ENCODE measurements at places on chromosomes 12 and 14. TPM values are rescaled to one million over a fixed set of nuclear protein-coding genes. Genes with fewer than 3 reads are reported as not detected.
A peak's percentile ranks its signal among the peaks of the same experiment; 100 is the strongest.

- H3K27ac ChIP-seq, result peak overlapping the region; percentile 59
- peak; percentile 83 for DNase-seq
- peaks cover 13% of the 10 kb centered on the region for H3K4me1 ChIP-seq
- H3K36me3 ChIP-seq, result no peaks in the 10 kb centered on the region
- no peaks in the 10 kb centered on the region for H3K27me3 ChIP-seq
- H3K4me3 ChIP-seq, result peak overlapping the region; percentile 29
These were observed 826 bp downstream of the PRKCH start for GRCh38 chr14:61322011-61322798.

- no peak overlapping the region for H3K27ac ChIP-seq
- no peaks in the 10 kb centered on the region for H3K4me1 ChIP-seq
- no peak overlapping the region for H3K4me3 ChIP-seq
- no peak for DNase-seq
- no peaks in the 10 kb centered on the region for H3K27me3 ChIP-seq
- H3K36me3 ChIP-seq, result no peaks in the 10 kb centered on the region
These were observed 102.9 kb downstream of the RASSF9 start for GRCh38 chr12:85733221-85733840.

- no peak for DNase-seq
- no peak overlapping the region for H3K4me3 ChIP-seq
- no peaks in the 10 kb centered on the region for H3K4me1 ChIP-seq
- H3K36me3 ChIP-seq, result no peaks in the 10 kb centered on the region
- no peaks in the 10 kb centered on the region for H3K27me3 ChIP-seq
These were observed 30.3 kb upstream of the IFNG start for GRCh38 chr12:68189821-68190242.

- H3K4me1 ChIP-seq, result no peaks in the 10 kb centered on the region
- no peak overlapping the region for H3K4me3 ChIP-seq
- no peak for DNase-seq
- H3K27me3 ChIP-seq, result no peaks in the 10 kb centered on the region
- H3K36me3 ChIP-seq, result no peaks in the 10 kb centered on the region
- no peak overlapping the region for H3K27ac ChIP-seq
These were observed 255.0 kb upstream of the NPAS3 start for GRCh38 chr14:32683679-32684078.

KRT82 gene
- not detected for total RNA-seq

DNA sequence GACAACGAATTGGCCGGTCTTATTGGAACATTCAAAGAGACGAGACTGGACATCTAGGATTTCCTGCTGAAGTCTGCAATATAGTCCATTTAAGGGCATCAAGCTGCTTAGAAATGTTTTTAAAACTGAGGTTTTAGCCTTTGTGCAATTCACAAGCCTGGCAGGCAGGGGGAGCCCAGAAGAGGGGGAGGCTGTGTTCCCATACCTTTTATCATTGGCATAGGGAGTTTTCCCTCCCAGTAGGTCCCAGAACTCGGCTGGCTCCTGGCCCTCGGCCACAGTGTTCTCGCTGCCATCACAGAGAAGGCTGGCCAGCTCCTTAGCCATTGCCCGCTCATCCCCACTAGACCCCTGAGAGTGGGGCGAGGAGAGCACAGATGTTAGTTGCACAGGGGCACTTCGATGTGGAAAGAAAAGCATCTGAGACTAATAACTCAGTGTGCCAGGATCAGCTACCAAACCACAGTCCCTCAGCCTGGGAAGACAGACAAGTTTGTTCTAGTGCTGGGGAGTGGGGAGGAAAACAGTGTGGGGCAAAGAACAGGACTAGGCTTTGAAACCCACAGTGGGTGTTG, 15.1 kb downstream of the AVIL start:
- H3K36me3 ChIP-seq, result peaks cover 20% of the 10 kb centered on the region
- H3K4me3 ChIP-seq, result no peak overlapping the region
- no peak overlapping the region for H3K27ac ChIP-seq
- DNase-seq, result peak; percentile 62
- peaks cover 3% of the 10 kb centered on the region for H3K4me1 ChIP-seq
- no peaks in the 10 kb centered on the region for H3K27me3 ChIP-seq

GRCh38 chr14:61140872-61141271, 140.3 kb downstream of the TMEM30B start:
- no peak overlapping the region for H3K4me3 ChIP-seq
- H3K4me1 ChIP-seq, result no peaks in the 10 kb centered on the region
- no peaks in the 10 kb centered on the region for H3K27me3 ChIP-seq
- no peaks in the 10 kb centered on the region for H3K36me3 ChIP-seq
- H3K27ac ChIP-seq, result no peak overlapping the region

- H3K27ac ChIP-seq, result peak within 1 kb of the TSS; percentile 90
- H3K4me1 ChIP-seq, result peaks cover 25% of the 10 kb centered on the region
- H3K36me3 ChIP-seq, result no peaks in the 10 kb centered on the region
- no peaks in the 10 kb centered on the region for H3K27me3 ChIP-seq
- H3K4me3 ChIP-seq, result peak within 1 kb of the TSS; percentile 66
These were observed at the start of gene BCAT1 for GRCh38 chr12:24948757-24949722. Gene BCAT1, minus strand, starts transcription at chr12:24949101. Its CDS starts 169 bp downstream, at chr12:24948932.

DNA sequence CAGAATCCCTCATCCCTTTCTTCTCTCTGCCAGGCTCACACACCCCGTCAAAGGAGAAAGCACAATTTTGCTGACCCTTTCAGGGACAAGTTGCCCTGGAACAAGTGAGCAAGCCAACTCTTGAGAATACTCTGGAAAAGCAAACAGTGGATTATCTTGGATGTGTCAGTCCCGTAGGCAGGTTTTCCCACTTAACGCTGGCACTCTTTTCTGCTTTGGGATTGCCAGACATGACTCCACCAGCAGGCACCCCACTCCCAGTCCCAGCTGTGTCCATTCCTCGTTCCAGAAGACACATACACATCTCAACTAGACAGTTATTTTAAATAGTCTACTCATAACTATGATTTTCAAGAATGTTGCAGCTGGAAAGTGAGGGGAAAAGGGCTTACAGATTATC, 145.5 kb upstream of the CDKN3 start:
- DNase-seq, result no peak
- peaks cover 8% of the 10 kb centered on the region for H3K4me1 ChIP-seq
- H3K4me3 ChIP-seq, result no peak overlapping the region

- no peaks in the 10 kb centered on the region for H3K4me1 ChIP-seq
- H3K4me3 ChIP-seq, result no peak overlapping the region
- no peaks in the 10 kb centered on the region for H3K27me3 ChIP-seq
- H3K36me3 ChIP-seq, result no peaks in the 10 kb centered on the region
These were observed 9.8 kb upstream of the PARP11 start for GRCh38 chr12:3882896-3883564.

GNS gene
- total RNA-seq, result 29.3 TPM

GRCh38 chr12:13444076-13444475, 247.6 kb downstream of the EMP1 start:
- no peak for DNase-seq
- no peaks in the 10 kb centered on the region for H3K36me3 ChIP-seq
- no peak overlapping the region for H3K27ac ChIP-seq
- no peak overlapping the region for H3K4me3 ChIP-seq
- H3K4me1 ChIP-seq, result peaks cover 7% of the 10 kb centered on the region

- no peaks in the 10 kb centered on the region for H3K4me1 ChIP-seq
- H3K27me3 ChIP-seq, result no peaks in the 10 kb centered on the region
- DNase-seq, result no peak
These were observed 112.2 kb upstream of the DIO3 start for GRCh38 chr14:101449114-101449513.

GRCh38 chr12:6899427-6899826, 5.2 kb upstream of the LRRC23 start:
- peak overlapping the region; percentile 78 for H3K27ac ChIP-seq
- peaks cover 21% of the 10 kb centered on the region for H3K4me1 ChIP-seq
